ENCODE measurements at places on chromosomes 3 and 15.

DNA sequence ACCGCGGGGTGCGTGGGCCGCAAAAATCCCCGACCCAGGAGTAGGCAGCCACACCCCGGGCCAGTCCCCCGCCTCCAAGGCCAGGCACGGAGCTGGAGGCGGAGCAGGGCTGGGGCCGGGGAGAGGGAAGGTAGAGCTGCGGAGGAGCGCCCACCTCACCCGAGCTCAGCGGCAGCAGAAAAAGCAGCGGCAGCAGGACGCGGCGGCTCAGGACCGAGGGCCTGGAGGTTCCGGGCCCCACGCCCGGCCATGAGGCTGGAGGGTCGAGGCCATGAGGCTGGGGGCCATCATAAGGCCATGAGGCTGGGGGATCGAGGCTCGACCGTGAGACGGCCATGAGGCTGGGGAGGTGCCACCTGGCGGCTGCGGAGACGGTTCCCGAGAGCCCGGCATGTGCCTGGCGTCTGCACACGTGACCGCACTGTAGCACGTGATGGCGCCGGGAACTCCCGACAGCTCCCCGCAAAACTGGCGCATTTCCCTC, 32.9 kb upstream of the PRSS50 start:
- no peak for DNase-seq

GRCh38 chr3:143848704-143849103, 436 bp upstream of the SLC9A9 start:
- DNase-seq = no peak

DNA sequence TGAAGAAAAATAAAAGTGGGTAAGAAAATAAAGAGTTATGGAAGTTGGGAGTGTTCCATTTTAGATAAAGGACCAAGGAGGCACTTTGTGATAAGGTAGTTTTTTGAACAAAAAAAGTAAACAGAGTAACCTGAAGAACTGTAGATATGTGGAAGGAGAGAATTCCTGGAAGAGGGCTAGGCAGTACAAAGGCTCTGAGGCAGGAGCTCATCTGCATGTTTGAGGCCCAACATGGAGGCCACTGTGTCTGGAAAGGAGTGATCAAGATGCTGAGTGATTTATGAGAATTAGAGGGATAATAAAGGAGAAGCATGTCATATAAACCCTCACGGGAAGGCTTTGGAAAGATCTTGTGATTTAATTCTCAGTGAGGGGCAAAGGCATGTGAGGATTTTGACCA, 126.5 kb downstream of the DTWD1 start:
- DNase-seq = no peak

- DNase-seq = no peak
These were observed 128.2 kb upstream of the FAM3D start for GRCh38 chr3:58794750-58795149.

- no peak for DNase-seq
These were observed 799.8 kb downstream of the NSUN3 start for GRCh38 chr3:94862703-94863102.

DNA sequence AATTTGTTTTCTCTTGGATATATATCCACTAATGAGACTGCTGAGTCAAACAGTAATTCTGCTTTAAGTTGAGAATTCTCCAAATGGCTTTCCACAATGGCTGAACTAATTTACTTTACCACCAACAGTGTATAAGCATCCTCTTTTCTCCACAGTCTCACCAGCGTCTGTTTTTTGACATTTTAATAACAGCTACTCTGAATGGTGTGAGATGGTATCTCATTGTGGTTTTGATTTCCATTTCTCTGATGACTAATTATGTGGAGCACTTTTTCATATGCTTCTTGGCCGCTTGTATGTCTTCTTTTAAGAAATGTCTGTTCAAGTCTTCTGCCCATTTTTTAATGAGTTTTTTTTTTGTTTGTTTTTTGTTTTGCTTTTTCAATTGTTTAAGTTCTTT, 206.2 kb downstream of the CTNNB1 start:
- no peak for DNase-seq

DNA sequence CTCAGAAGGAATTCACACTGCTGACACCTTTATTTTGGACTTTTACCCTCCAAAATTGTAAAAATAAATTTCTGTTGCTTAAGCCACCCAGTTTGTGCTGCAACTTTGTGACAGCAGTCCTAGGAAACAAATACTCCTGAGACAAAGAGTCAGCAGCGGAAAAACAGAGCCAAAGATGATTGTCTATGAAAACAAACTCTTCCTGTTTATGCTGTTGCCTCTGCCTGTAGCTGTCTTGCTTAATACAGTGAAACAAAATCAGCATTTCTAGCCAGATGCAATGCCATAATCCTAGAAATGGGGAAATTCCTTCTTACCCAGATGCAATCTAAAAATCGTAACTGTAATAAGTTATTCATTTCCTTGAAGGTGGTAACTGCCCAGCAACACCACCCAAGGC, 387.5 kb upstream of the ATP11B start:
- no peak for DNase-seq

- no peak for DNase-seq
These were observed 265.4 kb downstream of the FAM43A start for GRCh38 chr3:194950906-194951628.

DNA sequence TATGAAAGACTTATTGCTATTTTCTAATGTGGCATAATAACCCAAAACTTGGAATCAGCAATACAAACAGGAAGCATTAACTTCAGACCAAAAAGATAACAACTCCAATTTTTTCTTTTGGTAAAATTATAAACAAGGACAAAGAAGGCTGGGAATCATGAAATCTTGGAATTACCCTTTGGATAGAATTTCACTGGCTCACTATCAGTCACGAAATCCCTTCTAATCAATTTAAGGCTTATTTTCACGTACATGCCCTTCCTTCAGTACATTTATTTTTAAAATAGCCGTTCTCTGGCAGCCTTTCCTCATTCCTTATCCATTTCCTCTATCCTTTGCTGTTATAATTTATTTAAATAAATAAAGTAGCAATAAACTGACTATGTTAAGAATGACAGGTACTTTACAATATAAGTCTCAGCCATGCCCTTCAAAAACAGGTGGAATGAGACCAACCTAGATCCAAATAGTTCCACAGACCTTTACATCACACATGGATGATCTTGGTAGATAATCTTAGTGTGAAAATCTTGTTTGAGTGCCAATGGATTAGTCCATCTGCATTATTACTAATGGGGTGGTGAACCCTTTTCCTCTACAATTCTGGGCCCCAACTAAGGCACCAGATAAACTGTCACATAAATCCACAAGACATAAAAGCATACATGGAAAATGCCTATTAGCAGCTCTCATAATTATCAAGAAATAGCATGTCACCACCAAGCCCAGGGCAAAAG, 38.9 kb downstream of the ABI3BP start:
- DNase-seq = no peak

DNA sequence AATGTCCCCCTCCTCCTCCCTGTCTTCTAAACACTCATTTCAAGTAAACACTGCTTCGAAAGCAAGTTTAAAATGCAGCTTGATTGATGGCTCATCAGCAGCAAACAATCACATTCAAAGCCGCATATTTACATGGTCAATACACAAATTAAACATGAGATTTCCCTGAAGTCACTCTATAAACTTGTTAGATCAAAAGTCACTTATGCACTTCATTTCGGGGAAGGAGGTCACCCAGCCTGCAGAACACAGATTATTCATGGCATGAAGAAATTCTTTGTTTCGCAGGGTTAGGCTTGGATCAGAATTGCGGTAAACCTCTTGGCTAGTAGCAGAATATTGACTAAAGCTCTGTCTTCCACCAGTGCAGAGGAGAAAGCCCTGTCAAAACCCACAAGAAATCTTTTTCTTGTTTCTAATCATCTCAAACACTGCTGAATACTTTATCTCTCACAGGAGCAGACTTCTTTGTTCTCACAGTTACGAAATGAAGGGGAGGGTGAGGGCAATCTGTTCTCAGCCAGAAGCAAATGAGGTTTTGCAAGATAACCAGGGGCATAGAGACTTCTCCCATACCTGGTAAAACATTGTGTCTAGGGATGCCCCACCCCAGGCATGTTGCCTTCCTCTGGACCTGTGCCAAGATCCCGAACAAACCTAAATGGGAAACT, 133.3 kb upstream of the CHL1 start:
- no peak for DNase-seq

DNA sequence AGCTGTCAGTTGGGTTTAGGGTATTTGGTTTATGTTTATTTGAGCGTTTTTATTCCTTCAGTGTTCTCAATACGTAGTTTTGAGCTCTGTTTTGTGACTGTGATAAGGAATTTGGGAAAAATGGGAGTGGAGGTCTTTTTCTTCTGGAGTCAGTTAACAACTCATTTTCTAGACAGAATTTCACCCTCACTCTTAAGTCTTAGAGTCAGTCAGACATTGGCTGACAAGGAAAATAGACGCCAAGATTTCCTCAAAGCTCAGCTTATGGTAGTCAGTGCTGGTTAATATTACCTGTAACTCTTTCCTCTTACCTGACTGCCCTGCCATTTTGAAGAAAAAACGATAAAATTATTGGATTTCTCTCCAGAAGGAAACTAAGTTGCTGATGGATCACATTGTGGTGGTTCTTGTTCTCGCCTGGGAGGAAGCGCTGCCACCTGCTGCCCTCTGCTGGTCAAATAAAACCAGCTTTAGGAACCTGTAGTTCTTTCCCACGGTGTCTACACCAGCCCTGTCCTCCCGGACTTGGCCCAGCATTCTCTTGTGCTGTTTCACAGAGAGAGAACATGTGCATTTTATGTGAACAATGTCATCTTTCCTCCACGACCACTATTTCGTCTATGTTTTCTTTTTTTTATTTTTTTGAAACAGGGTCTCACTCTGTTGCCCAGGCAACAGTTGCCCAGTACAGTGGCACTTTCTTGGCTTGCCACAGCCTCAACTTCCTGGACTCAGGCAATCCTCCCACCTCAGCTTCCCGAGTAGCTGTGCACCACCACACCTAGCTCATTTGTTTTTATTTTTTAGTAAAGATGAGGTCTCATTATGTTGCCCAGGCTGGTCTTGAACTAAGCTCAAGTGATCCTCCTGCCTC, 41.4 kb upstream of the UMPS start:
- DNase-seq = peak; percentile 44

DNA sequence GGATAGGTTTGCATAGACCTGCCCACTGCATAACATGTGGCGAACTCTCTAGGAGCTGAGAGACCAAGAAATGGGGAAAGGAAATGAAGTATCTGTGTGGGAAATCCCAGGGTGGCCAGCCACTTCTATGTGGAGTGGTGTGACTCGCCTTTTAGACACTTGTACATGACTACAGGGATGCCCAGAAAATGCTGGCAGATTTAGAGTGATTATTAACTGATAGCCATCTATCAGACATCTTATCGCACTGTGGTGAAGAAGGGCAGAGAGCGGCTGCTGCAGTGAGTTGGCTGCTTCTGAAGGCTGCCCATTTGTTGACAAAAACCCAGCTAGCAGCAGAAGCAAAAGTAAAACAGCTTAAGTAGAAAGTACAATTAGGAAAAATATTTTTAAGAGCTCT, 18.1 kb upstream of the STAC start:
- no peak for DNase-seq

GRCh38 chr3:171442184-171442583, 18.0 kb downstream of the TNIK start:
- DNase-seq = no peak

- DNase-seq = no peak
These were observed 56.9 kb downstream of the CYP19A1 start for GRCh38 chr15:51281368-51281967.

GRCh38 chr3:140559546-140559945, 118.3 kb upstream of the TRIM42 start:
- no peak for DNase-seq

GRCh38 chr3:168066882-168067281, 28.8 kb downstream of the GOLIM4 start:
- DNase-seq = no peak

DNA sequence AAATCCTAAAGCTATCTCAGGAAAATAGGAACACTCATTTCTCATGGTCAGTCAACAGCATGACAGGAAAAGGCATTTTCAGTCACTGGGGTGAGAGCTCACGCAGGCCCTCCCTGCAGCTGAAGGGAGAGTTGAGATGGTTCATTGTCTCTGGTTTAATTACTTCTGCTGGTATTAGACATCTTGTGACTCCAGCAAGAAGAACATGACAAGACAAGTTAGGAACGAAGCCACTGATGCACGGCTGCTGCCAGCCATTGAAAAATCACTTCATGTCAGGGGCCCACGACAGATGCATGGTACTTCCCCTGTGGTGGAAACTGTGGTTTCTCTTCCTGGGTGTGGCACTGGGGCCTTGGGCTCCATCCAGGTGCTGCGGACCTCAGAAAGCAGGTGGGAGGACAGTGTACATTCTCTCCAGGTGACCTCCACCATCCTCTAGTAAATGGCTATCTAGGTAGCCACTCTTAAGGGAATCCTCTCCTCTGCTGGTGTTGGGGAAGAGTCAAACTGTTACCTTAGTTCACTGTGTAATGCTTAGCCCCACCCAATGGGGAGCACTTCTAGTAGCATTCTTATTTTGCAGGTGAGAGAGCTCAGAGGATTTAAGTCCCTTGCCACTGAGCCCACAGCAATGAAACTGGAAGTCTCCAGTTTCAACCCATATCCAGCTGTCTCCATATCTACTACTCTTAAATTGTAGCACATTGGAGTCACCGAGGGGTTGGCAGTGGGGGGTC, 274.2 kb downstream of the LRTM1 start:
- no peak for DNase-seq

DNA sequence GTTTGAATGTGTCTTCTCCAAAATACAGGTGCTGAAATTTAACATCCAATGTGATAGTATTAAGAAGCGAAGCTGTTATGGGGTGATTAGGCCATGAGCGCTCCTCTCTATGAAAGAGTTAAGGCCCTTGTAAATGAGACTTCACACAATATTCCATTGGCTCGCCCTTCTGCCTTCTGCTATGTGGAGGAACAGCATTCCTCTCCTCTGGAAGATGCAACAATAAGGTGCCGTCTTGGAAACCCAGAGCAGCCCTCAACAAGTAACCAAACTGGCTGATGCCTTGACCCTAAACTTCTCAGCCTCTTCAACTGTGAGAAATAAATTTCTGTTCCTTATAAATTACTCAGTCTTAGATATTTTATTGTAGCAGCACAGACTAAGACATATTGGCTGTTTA, 874.6 kb downstream of the ROBO1 start:
- DNase-seq = no peak

DNA sequence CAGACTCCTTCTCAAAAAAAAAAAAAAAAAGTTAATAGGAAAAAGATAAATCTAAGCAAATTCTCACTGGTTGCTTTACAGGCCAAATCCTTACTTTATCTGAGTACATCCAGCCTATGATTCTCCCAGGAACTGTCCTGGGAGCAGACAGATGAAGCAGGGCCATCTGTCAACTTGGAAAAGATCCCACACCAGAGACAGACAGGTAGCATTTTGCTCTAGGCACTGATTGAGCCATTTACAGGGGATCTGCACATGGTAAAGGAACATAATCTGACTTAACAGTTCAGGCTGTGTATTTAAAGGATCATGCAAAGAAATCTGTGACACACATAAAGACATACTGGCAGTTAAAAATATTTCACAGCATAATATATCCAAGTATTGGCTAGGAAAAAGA, 1006.5 kb downstream of the TBL1XR1 start:
- no peak for DNase-seq

- DNase-seq = no peak
These were observed 106.0 kb downstream of the RPL22L1 start for GRCh38 chr3:170764017-170764416.

DNA sequence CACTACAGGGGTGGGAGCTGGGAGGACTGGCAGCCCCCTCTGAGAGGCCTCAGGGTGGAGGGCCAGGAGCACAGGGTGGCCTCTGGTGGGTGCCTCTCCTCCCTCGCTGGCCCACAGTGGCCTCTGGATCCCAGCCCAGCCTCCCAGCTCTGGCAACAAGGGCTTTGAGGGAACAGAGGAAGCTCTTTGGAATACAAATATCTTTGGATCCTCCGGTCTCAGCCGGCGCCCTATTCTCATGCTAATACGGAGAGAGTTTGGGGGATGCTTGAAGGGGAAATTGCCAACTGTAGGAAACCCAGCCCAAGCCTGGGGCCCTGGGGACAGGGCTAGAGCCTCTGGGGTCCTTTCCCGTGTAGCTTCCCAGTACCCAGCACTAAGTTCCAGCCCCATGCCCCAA, 33.4 kb upstream of the INSYN1 start:
- DNase-seq = no peak
